SK-MEL-5 (cell line): ENCODE measurements at places on chromosomes 11 and 22. TPM values are rescaled to one million over a fixed set of nuclear protein-coding genes. Genes with fewer than 3 reads are reported as not detected.

DNA sequence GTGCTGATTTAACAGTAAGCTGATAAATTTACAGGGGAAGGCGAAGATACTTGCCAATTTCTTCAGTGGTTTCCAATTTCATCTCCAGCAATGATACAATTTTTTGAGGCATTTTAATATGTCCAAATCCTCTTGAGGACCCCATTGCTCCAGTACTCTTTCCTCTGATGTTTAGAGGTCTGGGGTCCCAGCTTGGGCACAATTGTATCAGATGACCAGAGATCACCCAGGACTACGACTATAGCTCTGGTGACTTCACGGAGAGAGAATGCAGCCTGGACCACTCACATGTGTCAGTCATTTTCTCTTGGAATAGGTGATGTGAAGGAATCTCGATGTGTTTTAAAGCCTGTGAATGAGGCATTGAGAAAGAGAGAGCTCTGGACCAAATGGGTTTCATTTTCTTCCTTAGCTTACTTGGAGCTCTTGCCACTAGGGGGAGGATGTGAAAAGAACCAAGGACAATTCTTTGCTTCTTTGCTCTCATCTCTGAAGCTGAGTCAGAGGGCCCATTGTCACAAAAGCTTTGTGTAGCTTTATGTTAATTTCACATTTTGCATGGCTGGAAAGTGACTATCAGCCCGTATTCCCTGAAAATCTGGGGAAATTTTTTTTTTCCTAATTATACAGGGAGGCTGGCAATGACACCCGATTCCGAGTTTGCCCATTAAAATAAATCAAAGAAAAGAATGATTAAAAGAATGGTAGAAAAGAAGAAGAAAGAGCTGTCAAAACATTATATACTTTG is 6.7 kb upstream of the CCDC90B start:
- peak; percentile 76 for DNase-seq

The MPST gene
- total RNA-seq, result 50.2 and 54.8 TPM in 2 replicates

DNA sequence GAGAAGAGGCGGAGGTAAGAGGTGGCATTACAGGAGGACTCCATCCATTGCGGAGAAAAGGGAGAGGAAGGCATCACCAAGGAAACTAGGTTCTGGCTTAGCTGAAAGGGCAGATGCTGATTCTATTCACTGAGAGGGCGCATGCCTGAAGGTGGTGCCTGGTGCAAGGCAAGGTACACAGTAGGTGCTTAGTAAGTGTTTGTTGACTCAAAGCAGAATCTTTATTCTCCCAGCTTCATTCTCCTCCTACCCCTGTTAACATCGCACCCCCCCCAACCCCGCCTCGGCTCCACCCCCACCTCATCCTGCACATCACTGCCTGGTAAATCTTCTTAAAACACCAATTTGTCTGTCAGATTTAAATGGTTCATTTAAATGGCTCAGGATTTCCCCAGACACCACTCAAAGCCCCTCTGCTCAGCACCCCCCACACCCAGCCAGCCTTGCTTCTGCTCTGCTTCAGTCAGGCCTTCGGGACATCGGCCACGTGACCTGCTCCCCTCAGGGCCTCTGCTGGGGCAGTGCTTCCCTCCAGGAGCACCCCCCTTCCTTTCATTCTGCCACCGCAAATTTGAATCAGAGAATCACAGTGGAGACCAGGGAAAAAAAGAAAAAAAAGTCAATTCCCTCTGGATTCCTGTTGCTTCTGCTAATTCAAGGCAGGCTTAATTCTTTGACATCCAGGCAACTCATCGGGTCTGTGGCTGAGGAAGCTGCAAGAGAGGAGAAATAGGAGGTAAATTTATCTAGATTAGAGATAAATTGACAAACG is 17.8 kb upstream of the RCN1 start:
- no peak for DNase-seq

GRCh38 chr11:60100516-60100915 is 12.1 kb downstream of the MS4A2 start:
- DNase-seq, result no peak

- no peak for DNase-seq
Measured at GRCh38 chr11:132898021-132898420, 634.3 kb downstream of the OPCML start.

DNA sequence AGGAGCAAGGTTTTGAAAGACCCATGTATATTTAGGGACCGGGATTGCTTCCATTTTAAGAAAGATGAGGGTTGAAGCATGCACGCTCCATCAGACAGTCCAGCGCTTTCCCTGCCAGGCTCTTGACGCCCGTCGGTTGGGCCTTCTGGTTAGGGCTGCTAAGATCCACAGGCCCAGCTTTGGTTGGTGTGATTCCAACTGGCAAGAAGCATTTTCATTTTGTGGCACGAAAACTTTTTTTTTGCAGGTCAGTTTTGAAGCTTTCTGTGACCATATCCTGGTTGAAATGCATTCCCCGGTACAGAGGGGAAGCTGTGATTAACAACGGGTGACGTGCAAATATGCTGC is 34.3 kb upstream of the MPPED1 start:
- DNase-seq, result no peak

The LTO1 gene
- 39.9 and 46.7 TPM in 2 replicates for total RNA-seq

DNA sequence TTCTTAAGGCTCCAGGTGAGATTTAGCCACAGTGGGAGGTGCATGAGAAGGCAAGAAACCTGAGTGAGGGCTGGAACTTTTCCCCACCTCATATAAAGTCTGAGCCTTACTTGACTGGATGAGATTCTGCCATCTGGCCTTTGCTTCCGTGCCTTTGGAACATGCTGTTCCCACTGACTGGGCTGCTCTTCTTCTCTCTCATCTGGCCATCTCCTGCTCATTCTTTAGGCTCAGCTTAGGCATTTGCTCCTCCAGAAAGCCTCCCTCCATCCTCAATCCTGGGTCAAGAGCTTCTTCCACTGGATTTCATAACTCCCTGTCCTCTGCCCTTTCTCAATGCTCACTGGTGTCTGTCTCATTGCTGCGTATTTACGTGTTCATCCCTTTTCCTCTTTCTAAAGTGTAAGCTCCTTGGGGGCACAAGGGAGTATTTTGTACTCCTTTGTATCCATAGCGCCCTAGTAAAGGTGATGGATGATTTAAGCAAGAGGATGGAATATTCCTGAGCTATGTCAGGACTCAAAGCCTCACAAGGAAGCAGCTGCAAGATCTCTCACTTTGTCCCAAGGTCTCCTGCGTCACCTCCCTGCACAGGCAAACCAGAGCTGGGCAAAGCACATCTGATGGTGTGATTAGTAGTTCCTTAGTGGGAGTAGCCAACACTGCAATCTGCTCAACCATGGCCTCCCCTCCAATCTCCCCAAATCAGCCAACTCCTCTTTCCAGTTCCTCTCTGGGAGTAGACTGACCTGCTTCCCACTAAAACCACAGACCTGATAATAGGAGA is 15.3 kb downstream of the HSPA8 start:
- DNase-seq, result no peak

DNA sequence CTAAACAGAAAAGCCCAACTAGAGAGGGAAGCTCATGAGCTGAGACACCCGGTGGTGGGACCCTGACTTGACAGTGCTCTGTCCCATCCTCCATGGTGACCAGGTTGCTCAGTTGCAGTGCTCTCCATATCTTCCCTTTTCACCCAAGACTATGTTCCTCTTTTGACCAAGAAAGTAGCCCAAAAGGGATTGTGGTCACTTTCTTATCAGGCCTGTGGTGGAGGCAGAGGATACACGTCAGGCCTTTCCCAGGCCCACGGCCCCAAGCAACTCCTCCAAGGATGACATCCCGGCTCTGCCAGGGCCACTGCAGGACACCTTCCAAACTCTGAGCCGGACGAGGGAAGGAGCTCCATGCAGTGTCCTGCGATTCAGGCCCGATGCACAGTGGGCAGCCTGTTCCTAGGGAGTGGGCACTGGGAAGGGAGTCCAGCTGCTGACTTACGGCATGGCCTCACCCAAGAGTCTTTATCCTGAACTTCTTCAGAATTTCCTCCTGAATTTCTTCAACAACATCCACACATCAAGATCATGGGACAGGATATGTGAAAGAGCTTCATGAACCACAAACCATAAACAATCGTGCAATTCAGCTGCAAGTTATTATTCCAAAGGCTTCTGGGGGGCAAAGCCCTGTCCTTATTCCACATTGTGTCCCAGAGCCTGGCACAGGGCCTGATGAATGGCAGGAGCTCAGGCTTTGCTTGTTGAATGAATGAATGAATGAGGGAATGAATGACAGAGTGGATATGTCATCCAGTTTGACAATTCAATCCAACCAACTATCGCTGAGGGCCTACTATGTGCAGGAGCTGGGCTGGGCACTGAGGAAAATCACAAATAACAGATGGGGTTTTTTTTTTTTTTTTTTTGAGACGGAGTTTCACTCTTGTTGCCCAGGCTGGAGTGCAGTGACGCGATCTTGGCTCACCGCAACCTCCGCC is 36.0 kb upstream of the MYH9 start:
- DNase-seq, result peak; percentile 91

DNA sequence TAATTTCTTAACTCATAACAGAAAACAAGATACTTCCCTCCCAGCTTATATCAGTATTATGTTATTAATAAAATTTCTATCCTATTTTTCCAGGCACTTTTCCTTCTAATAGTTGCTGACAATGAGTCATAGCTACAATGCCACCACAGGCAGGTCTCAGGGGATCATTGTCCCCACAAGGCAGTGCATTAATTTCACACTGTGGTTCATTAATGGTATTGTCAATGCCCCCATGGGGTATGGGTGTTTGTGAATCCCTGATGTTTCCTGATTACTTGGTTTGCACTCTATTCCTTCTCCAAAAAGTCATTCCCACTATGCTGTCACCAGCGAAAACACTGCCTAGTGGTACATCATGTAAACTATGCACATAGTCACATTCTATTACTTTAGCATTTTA is 345.5 kb upstream of the CTSC start:
- DNase-seq, result no peak

The OVOL1 gene
- not detected in 2 replicates for total RNA-seq

- no peak for DNase-seq
Measured at GRCh38 chr11:77515483-77515882, 41.6 kb upstream of the PAK1 start.

The PRRG4 gene
- total RNA-seq, result 0.18 and 0.29 TPM in 2 replicates

The PGA4 gene
- not detected in 2 replicates for total RNA-seq

DNA sequence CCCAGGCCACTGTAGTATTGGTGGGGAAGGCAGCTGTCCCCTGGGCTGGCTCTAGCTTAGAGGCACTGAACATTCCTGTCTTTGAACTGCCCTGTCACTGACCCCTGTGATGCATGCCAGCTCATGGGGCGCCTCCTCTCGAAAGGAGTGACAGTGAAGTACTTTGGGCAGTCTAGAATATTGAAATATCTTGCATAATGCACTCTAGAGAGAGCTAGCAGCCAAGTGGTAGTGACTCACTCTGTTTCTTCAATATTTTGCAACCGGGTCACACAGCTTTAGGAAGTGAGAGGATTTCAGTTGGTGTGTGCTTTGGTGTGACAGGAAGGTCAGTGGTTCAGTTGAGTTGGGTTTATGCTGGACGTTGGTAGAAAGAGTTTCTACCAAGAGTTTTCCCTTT is 35.5 kb upstream of the ST14 start:
- peak; percentile 6 for DNase-seq

DNA sequence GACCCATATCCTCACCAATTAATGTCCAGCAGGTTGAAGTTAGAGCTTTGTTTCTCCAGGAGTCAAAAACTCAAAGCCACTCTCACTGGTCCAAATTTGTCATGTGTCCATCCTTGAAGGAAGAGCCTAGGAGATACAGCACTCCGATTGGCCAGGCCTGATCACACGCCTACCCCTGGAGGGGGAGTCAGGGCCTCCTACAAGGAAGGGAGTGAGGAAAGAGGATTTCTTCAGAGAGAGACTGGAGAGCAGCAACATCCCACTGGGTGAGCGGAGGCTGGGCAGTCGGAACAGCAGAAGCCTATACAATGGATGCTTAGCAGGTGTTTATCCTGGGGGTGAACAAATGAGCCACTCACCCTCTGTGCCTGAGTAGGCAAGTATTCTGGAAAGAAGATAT is 113.9 kb downstream of the TRIM29 start:
- DNase-seq, result no peak

GRCh38 chr11:45568049-45568448 is 97.4 kb downstream of the CHST1 start:
- no peak for DNase-seq

DNA sequence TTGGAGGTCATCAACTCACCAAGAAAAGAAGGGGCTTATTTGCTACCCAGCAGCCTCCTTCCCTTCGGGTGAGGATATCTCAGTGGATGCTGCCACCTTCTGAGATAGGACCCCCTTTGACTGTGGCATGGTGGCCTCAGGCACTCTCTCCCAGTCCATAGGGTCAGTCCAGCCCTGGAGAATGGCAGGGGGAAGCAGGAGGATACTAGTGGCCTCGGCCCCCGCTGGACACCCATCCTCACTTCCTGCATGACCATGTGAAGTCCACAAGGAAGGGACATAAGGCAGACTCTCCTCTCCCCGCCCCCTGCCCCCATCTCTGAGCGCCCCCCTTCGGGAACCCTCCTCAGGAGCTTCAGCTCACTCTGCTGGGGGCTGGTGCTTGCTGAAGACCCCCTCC is 24.4 kb downstream of the TPBGL start:
- no peak for DNase-seq

GRCh38 chr11:134333312-134333711 is 1.5 kb downstream of the GLB1L2 start:
- DNase-seq, result no peak

- no peak for DNase-seq
Measured at GRCh38 chr11:99884750-99885149, 802.3 kb upstream of the ARHGAP42 start.

The TSSK2 gene
- total RNA-seq, result not detected in 2 replicates

GRCh38 chr11:39542460-39542859 is 1917.0 kb downstream of the LRRC4C start:
- no peak for DNase-seq

GRCh38 chr11:3659595-3660515 is 11.3 kb downstream of the CHRNA10 start:
- no peak for DNase-seq

The CDC45 gene
- 36.5 and 44.2 TPM in 2 replicates for total RNA-seq

- no peak for DNase-seq
Measured at GRCh38 chr22:17106161-17106784, 14.9 kb downstream of the TMEM121B start.

GRCh38 chr11:112096194-112096593 is 9.5 kb downstream of the SDHD start:
- no peak for DNase-seq

The CRYBA4 gene
- total RNA-seq, result 0.21 and 0.29 TPM in 2 replicates

- no peak for DNase-seq
Measured at GRCh38 chr11:23956586-23956985, 540.3 kb upstream of the LUZP2 start.

The SLC6A5 gene
- total RNA-seq, result not detected in 2 replicates

The SLC16A8 gene
- total RNA-seq, result not detected in 2 replicates

The RGL4 gene
- total RNA-seq, result not detected in 2 replicates

GRCh38 chr22:25182131-25183110 is 17.2 kb upstream of the CRYBB3 start:
- no peak for DNase-seq

GRCh38 chr11:130407978-130408377 is 20.4 kb downstream of the ADAMTS8 start:
- no peak for DNase-seq
